Activated CD4-positive, alpha-beta T cell treated with anti-CD3 and anti-CD28 coated beads, Interleukin-2, amount 50 U/mL, for 1 hour (primary cell): ENCODE measurements at places on chromosomes 11 and 22.

DNA sequence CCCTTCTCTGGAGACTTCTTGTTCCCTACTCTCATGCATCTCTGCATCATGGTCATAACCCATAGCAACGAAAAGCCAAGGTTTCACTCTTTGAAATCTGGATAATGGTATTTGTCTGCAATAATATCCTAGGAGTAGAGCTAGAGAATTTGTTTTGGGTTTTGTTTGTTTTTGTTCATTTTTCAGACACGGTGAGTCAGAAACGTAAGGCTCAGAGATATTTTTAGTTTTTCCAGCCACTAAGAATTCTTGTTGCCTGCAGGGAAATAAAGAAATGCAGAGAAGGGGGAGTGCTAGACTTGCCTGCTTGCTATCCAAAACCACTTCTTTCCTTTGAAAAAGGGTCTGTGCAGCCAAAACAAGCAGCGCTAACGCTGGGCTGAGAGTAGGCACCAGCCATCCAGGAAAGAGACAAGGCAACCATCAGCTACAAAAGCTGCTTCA, 26.0 kb downstream of the POU2AF3 start:
- no peak for DNase-seq

GRCh38 chr11:120738516-120739046, 227.0 kb downstream of the GRIK4 start:
- DNase-seq, result no peak

- no peak for DNase-seq
Observed at GRCh38 chr11:113674397-113674685, 31.8 kb downstream of the TMPRSS5 start.

- no peak for DNase-seq
Observed at GRCh38 chr22:38881464-38881871, 9.5 kb upstream of the CBX6 start.

DNA sequence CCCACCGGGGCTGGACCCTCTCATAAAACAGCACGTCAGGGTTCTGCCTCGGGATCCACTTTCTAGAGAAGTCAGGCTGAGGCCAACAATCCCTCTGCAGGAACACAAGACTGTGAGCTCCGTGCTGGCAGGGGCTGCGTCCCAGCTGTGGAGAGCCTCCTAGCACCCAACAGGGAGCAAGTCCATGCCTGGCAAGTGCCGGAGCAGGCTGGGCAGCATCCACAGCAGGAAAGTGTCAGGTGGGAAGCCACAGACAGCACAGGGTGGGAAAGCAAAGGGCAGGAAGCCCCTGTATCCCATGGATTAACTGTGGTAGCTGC, 682.3 kb downstream of the TBC1D22A start:
- DNase-seq, result no peak

DNA sequence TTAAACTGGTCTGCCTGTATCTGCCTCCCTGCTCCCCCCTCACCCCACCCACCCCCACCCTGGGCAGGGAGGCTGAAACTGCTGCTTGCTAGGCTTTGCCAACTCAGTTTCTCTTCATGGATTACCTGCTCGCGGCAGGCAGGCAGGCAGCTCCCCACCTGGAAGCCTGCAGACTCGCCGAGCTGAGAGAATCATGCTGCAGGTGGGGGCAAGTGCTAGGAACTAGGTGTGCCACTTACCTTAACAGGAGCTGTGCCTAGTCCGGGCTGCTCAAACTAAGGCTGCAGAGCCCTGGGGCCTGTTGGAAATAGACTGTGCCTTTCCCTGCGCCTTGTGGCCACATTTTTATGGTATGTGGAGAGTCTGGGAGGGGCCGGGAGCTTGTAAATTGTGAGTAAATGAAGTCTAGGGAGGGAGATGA, 30.3 kb downstream of the MARK2 start:
- no peak for DNase-seq

DNA sequence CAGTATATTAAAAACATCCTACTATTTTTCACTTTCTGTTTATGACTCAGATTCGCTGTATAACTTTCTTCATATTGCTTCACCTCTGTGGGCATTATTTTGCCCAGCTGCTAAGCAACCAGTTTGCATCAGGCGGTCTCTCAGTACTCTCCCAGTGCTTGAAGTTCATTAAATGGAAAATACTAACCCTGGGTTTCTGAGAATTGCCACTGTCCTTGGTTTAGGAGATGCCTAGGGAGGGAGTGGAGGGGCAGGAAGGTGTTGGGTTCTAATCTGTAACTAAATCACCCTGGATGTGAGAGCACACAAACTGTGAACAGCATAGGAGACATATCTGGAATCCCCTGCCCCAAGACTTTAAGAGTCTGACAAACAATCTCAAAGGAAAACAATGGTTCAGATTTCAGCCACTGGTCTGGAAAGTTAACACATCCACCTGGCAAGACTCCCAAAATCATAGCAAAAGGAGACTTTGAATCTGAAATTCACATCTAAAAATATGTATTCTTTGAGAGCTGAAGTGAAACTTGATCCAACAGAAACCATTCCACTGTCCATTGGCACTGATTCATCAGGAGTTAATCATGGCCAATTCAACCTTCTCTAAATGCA, 540.0 kb downstream of the SOX6 start:
- DNase-seq, result no peak

DNA sequence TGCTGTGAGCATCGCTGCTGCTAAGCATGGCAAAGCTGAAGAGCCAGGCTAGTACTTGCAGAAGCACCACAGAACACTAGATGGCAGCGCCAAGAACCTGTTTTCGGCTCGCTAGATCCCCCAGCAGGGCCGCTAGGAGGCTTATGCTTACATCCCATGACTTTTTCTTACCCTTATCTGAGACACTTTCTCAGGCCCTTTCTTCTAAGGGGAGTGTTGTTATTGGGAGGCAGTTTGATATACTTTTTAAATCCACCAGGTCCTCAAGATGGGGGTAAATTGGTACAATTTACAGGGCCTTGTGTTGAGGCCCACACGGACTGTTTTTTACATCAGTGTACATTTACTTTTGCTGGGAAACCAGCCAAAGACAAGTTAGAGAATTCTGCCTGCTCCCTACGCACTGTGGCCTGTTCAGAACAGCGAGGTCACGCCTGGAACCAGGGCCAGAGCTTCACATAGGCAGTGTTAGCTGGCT, 4.0 kb downstream of the TRIM6 start:
- peak; percentile 55 for DNase-seq

DNA sequence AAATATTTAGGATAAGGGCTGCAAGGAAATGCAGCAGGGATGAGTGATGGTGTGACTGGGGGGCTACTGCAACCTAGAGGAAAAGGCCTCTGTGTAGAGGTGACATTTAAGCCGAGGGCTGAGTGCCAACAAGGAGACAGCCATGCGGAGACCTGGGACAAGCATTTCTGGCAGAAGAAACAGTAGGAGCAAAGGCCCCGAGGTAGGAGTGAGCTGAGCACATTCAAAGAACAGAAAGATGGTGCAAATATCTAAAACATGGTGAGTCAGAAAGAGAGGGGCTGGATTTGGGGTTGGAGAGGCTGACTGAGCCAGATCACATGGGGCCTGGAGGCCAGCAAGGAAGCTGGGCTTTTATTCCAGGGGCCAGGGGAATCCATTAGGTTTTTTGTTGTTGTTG, 55.1 kb upstream of the INCENP start:
- DNase-seq, result no peak

DNA sequence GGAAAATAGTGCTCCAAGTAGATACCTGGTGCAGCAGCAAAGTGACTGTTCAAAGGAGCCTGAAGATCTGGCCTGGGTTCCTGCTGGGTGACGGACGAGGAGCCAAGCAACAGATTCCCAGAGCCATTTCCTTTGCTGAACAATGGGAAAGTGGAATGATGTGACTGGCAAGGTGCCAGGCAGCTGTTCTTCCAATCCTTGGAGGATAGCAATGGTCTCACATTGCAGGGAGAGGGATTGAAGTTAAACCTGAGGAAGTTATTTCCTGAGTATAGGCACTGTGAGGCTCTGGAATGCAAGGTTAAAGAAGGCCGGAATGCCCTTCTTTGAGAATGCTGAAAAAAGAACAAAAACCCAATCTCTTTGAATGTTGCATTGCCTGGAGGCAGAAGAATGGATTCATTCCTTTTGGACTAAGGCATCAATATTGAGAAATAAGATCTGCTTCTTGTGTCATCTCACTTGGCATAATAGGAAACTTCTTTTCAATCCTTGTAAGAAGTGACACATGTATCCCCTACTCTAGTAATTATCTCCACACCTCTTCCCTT, 223.8 kb downstream of the BLID start:
- no peak for DNase-seq

- no peak for DNase-seq
Observed at GRCh38 chr11:113906038-113906437, 1.4 kb downstream of the HTR3B start.

GRCh38 chr11:121543836-121544380, 91.1 kb upstream of the SORL1-AS1 start:
- DNase-seq, result no peak

DNA sequence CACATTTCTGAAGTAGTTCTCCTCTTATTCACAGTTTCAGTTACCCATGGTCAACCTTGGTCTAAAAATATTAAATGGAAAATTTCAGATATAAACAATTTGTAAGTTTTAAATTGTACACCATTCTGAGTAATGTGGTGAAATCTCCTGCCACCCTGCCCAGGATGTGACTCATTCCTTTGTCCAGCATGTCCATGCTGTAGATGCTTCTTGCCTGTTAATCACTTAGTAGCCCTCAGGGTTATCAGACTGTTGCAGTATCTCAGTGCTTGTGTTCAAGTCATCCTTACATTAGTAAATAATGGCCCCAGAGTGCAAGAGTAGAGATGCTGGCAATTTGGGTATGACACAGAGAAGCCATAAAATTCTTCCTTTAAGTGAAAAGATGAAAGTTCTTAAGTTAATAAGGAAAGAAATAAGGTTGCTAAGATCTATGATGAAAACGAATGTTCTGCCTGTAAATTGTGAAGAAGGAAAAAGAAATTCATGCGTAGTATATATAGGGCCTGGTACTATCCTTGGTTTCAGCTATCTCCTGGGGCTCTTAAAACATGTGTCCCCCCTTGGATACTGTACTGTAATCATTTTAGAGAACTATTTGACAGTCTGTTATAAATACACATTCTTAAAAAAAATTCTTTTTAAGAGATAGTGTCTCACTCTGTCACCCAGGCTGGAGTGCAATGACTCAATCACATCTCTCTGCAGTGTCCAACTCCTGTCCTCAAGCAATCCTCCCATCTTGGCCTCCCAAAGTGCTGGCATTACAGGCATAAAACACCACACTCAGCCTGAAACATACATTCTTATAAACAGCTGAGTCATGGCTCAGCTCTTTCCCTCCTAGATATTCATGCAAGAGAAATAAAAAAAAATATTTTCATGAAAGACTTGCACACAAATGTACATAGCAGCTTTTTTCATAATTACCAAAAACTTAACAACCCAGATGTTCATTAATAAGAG, 31.3 kb downstream of the MTNR1B start:
- DNase-seq, result no peak

- DNase-seq, result no peak
Observed at GRCh38 chr11:103649401-103649895, 387.0 kb upstream of the DDI1 start.

- DNase-seq, result no peak
Observed at GRCh38 chr11:78741741-78742140, 167.1 kb upstream of the NARS2 start.

DNA sequence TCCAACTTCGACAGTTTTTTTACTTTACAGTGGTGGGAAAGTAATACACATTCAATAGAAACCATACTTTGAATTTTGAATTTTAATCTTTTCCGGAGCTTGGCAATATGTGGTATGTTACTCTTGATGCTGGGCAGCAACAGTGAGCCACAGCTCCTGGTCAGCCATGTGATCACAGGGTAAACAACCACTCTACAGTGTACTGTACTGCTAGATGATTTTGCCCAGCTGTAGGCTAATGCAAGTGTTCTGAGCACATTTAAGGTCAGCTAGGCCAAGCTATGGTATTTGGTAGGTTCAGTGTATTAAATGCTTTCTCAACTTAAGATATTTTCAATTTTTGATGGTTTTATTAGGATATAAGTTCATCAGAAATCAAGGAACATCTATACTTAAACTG, 48.7 kb upstream of the GRIK4 start:
- no peak for DNase-seq

- no peak for DNase-seq
Observed at GRCh38 chr11:34783816-34784317, 132.3 kb downstream of the APIP start.

- peak; percentile 50 for DNase-seq
Observed at GRCh38 chr11:69443138-69443967, 38.1 kb upstream of the LINC01488 start.

DNA sequence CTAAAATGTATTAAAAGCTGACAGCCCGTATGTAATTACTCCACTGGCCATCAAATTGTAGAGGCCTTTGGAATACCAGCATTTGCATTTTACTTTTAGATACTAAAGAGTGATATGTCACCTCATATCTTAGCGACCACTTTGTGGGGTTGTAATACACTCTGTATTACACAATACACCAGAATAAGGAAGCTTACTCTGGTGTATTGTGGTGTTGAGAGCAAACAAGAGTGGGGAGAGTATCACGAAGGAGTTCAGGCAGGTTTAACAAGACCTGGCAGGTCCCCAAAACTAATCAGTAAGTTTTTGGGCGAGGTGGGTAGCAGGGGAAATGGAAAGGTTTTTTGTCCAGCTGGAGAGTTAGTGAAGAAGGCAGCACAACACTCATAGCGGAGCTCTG, 3.2 kb downstream of the NUP50 start:
- DNase-seq, result no peak

- no peak for DNase-seq
Observed at GRCh38 chr11:117170210-117170609, 8.3 kb upstream of the SIDT2 start.
